LoVo (cell line): ENCODE measurements at places on chromosomes 7 and 10.

DNA sequence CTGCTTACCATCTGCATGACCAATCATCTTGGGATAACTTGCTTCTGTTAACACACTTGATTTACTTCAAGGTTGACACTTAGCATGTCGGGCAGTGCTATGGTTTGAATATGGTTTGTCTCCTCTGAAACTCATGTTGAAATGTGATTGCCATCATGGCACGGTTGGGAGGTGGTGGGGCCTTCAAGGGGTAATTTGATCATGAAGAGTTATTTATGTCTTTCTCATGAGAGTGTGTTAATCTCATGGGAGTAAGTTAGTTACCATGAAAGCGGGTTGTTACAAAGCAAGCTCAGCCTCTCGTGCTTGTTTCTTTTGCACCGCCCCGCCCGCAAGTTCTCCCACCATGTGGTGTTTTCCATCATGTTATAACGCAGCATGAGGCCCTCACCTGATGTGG, 163.6 kb downstream of the DOCK4 start:
- no peak for DNase-seq

- no peak for DNase-seq
These were observed 100.0 kb downstream of the TCERG1L start for GRCh38 chr10:131211559-131211958.

- no peak for DNase-seq
These were observed 358.1 kb downstream of the SUGCT start for GRCh38 chr7:40492946-40493345.

DNA sequence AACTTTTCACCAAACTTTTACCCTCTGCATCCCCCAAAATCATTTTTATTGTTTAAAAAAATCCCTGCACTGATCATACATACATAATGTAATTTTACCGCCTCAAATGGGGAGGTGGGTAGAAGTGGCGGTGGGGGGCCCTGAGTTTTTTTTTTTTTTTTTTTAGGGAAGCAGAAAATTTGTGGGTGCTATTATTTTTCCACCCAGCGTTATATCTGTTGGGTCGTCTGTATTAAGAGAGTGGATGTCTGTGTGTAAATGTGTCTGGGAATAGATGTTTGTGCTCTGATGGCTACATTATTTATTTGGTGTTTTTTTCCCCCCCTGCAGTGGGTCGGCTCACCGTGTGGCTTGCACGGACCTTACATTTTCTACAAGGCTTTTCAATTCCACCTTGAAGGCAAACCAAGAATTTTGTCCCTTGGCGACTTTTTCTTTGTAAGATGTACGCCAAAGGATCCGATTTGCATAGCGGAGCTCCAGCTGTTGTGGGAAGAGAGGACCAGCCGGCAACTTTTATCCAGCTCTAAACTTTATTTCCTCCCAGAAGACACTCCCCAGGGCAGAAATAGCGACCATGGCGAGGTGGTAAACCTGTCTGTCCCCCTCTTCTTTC, 438 bp downstream of the ARID5B start:
- DNase-seq: no peak

DNA sequence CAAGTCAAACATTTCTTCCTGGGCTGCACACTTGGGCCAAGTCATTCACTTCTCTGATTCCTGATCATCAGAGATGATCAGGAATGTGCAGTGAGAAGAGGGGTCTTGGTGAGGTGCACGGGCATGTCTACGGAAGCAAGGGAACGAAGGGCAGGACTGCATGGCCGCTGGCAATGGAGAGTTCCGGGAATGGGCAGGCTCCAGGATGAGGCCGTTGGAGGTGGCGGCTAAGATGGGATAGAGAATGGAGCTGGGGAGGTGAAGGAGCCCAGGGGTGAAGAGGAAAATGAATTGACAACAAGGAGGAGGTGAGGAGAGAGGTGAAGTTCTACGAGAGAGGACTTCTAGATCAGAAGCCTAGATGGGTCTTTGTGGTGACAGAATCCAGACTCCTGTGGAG, 260.0 kb downstream of the GRID1 start:
- no peak for DNase-seq

- DNase-seq: no peak
These were observed 14.9 kb downstream of the UNCX start for GRCh38 chr7:1247527-1248041.

GRCh38 chr7:78165454-78165853, 366.9 kb downstream of the PHTF2 start:
- DNase-seq: no peak

DNA sequence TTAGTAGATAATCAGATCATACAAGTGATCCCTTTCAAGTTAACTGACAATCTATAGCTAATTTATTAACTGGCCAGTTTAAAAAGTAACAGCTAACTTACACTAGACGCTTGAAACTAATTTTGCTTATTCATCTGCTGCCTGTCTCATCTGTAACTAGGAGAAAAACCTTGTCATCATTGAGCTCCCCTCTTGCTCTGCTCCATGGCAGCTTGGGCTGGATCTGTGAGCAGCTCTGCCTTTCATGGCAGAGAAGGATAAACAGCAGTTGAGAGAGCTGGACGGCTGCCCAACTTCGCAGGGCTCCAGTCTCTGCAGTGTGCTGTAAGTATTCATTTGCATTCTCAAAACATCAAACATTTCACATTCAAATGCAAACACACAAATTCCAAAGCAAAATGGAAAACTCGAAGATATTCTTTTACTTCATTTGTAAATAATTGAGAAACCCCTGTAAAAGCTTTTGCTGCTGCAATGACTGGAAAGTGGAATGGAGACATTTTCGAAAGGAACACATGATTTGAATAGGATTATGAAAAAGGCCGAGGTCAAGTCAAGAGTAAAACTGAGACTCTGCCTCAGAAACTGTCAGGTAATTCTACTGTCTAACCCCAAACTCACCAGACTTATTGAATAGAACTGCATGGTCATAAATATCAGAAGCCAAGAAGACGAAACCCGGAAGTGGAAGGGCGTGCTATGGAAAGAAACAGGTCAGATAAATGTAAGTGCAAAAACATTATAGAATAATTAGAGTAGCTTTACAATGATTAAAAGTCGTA, 17.6 kb downstream of the SLC35B4 start:
- no peak for DNase-seq

DNA sequence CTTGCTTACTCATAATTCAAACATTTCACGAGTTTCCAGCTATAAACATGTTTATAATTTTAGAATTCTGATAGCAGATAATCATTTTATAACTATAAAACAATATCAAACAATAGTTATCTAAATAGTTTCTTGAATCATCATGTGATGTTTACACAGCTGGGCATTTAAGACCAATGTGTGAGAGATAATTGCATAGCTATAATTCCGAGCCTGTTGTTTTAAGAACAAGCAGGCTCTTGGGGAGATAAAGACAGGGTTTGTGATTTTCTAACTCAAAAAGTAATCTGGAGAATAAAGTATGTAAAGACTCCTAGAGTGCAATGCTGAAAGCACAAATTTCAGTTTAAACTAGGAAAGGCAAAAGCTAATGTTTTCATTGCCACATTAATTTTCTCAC, 331.2 kb downstream of the LRRTM3 start:
- no peak for DNase-seq

DNA sequence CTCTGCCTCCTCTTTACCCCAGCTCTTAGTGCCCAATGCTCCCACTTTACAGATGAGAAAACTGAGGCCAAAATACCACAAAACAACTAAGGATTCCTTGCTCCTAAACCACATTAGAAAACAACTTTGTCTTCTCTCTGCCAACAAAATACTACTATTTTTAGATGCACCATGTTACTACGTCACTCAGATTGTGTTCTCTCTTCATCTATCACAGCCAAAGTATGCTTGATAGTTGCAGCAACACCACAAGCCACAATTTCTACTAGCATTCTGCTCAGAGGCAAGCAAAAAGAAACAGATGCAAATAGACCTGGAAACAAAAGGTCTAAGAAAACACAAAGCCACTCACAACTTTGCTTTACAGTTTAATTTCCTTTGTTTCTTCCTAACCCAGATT, 3.3 kb upstream of the PDE1C start:
- no peak for DNase-seq

GRCh38 chr10:30959836-30960210, 71.8 kb downstream of the ZNF438 start:
- no peak for DNase-seq
